ENCODE measurements at places on chromosomes 16 and 17.

- no peak for DNase-seq
Observed at GRCh38 chr17:69500911-69501429, 86.5 kb downstream of the MAP2K6 start.

GRCh38 chr16:85341972-85342695, 229.9 kb upstream of the CIBAR2 start:
- no peak for DNase-seq

DNA sequence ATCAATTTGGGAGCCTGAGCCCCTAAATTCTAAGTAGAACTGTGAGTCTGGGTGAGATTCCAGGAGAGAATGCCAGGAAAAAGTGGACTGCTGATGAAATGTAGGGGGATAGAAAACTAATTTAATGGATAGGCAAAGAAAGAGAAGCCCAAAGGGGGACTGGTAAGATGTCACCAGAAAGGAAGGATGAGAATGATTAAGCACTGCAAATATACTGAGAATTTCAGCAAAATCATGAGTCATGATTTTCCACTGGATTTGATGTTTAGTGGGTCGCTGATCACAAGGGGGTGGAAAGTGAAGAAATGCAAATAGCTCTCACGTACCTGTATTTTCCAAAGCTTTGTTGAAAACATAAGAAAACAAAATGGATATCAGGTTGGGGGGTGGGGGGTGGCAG, 201.8 kb downstream of the SLC39A11 start:
- no peak for DNase-seq

DNA sequence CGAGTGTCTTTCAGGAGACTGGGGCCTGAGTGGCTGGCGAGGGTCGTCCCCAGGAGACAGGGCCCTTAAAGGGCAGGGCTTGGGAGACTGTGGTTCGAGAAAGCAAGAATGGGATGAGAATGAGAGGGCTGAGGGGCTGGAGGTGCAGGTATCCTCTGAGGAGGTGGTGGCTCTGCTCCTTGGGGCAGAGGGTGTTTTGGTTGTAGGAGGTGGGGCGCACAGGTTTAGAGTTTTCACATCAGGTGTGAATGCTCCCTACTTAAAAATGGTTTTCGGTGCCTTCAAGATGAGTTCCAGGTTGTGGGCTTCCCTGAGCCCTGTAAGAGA, 430 bp downstream of the BCAS3 start:
- no peak for DNase-seq

DNA sequence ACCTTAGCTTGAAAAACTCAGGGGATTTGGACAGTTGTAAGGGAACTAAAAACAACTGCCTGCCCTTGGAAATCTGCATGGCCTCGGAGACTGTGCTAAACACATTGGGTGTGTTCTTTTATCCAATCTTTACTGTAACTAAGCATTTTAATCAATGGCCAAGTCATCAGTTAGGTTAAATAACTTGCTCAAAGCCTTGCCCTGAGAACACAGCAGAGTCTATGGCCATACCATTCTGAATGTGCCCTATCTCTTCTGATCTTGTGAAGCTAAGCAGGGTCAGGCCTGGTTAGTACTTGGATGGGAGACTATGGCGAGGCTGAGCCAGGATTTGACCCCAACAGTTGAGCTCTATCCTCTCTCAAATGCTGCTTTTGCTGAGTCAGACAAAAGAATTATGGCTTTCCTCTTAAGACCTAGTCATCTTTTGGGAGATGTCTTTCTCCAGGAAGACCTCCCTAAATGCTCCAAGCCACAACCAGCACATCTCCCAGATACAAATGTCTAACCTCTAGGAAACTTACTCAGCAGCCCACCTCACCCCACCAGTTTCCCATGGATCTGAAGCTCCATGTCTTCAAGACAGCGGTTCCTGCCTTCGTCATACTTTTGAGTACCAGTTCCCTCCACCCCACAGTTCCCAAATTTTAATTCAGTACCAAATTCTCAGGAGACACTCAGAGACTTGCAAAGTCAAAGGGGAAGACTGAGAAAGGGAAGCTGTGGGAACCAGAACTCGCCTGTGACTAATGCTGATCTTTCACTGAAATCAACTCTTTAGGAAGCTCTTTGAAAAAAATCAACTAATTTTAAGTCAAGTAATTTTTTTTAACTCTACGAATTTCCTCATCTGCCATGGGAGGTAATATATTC, 336.1 kb downstream of the MAF start:
- no peak for DNase-seq

GRCh38 chr16:55453909-55454308, 25.1 kb upstream of the MMP2 start:
- DNase-seq: no peak

DNA sequence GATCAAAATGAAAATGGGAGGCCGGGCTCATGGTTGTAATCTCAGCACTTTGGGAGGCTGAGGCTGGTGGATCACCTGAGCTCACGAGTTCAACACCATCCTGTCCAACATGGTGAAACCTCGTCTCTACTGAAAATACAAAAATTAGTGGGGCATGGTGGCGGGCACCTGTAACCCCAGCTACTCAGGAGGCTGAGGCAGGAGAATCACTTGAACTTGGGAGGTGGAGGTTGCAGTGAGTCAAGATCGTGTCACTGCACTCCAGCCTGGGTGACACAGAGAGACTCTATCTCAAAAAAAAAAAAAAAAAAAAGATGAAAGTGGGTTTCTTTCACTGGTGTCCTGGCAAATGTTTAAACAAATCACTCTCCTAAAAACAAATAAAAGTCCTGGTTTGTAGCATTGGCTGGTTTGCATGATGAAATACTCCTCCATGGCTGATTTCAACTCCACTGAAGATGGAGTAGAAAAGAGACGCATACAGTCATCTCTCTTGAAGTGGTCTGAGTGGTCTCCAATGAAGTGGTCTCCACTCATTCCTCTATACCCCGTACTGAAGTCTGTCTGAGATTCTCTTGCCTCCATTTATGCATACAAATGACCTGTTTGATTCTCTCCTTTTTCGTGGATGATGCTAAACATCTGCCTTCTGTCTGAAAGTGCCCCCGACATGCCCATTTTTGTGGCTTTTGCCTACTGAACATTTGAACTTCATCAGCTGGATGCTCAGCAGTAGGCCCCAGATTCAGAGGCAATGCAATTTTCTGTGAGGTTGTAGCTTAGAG, 153.0 kb upstream of the FAM20A start:
- no peak for DNase-seq

GRCh38 chr17:45341533-45342158, 24.8 kb upstream of the MAP3K14 start:
- DNase-seq: peak; percentile 74

DNA sequence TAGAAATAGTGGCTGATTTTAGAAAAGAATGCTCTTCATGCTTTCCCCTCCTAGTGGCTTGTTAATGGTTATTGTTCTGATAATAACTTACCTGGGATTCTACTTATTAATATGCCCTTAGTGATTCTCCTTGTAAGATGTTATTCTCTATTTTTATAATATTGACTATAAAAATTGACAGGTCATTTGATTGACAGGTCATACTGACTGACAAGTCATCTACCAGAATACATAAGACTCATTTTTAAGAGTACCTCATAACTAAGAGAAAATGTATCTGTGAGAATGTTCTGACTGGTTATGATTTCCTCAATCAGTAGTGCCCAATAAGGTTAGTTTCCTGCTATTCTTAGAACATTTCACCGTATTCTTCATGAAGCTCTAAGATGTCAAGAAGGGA, 8.6 kb upstream of the COX10 start:
- DNase-seq: no peak

DNA sequence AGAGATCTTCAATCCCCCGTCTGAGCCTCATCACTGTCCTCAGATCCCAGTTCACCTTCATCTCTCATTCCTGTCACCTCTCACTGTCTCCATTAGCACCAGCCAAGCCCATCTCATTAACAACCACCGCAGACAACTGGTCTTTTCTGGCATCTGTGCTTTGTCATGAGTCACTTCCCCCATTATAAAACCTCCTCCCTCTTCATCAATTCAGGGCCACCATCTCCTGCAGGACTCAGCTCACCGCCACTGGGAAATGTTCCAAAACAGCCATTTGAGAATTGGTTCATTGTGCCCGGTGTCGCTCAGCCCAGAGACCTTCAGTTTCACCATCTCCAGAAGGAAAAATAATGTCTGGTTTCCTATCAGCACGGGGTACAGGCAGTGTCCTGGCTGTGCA, 56.9 kb upstream of the TEKT3 start:
- no peak for DNase-seq

All from type B pancreatic cell (in vitro differentiated cells).